Stimulated activated CD8-positive, alpha-beta memory T cell treated with anti-CD3 and anti-CD28 coated beads, Interleukin-15, amount 100 ng/mL, for 4 hours (primary cell): ENCODE measurements at places on chromosomes 12 and 14.

GRCh38 chr12:10867381-10867780 is 16.7 kb downstream of the PRH1 start:
- no peak for DNase-seq

GRCh38 chr14:49946320-49947141 is 53.6 kb downstream of the ARF6 start:
- DNase-seq, result no peak

DNA sequence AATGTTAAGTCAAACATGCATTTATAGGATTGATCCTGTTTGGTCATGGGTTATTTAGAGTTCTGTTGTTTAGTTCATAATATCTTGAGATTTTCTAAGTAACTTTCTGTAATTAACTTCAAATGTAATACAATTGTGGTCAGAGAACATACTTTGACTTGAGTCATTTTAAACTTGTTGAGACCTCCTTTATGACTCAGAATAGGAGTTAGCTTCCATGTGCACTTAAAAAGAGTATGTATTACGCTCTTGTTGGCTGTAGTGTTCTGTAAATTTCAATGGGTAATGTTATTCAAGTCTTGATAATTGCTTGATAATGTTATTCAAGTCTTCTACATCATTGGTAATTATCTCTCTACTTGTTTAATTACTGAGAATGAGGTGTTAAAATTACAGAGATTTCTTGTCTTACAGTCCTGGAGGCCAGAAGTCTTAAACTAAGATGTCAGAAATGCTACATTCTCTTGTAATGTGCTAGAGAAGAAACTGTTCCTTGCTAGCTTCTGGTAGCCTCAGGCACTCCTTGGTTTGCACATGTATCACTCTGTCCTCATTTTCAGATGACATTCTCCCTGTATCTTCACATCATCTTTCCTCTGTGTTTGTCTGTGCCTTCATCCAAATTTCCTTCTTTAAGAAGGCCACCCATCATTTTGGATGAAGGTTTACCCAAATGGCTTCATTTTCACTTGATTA is 197.3 kb downstream of the TMTC3 start:
- no peak for DNase-seq

DNA sequence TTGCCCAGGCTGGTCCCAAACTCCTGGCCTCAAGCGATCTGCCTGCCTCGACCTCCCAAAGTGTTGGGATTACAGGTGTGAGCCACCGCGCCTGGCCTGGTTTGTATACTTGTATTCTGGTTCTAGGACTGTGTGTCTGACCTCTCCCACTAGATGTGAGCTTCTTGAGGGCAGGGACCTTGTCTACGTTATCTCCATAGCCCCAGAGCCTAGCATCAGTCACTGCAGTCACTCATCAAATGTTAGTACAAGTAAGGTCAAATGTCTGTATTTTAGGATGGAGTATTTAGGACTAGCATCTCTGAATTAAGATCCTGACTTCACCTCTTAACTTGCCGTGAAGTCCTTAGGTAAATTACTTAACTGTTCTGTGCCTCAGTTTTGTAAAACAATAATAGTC is 2.9 kb downstream of the RILPL2 start:
- no peak for DNase-seq

GRCh38 chr12:116058574-116058973 is 218.9 kb downstream of the MED13L start:
- no peak for DNase-seq

DNA sequence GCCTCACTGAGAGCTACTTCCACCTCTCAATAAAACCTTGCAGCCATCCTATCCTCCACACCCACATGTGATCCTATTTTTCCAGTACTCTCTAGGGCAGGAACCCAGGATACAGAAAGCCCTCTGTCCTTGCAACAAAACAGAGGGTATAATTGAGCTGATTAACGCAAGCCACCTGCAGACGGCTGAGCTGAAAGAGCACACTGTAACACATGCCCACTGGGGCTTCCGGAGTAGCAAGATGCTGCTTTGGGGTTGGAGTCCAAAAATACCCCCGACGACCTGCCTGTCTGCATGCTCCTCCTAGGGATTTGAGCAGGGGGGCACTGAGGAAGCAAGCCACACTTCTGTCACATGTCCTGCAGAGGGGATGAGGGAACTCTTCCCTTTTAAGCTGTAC is 401.1 kb upstream of the FOXG1 start:
- DNase-seq, result no peak

GRCh38 chr12:122116707-122117535 is 38.4 kb downstream of the MLXIP start:
- DNase-seq, result no peak

GRCh38 chr14:33475623-33476022 is 475.3 kb downstream of the EGLN3 start:
- DNase-seq, result no peak

DNA sequence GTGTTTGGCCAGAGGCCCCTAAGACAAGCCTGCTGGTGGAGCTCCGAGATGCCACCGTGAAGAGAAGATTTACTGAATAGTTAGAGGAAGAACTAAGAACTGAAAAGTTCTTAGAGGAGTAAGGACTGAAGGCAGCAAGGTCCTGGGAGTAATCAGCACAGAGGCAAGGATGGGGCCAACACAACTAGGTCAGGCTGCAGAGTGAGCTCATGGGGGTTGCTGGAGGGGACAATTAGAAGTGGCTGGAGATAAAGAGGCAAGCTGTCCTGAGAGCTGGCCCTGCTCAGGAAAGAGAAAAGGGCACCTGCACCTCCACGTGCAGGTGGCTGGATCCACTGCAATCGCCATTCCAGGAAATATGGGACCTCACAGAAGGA is 52.7 kb downstream of the NFKBIA start:
- no peak for DNase-seq

- DNase-seq, result no peak
These were observed 62.2 kb upstream of the CCND2 start for GRCh38 chr12:4211372-4211771.

- DNase-seq, result no peak
These were observed 63.2 kb upstream of the RFX4 start for GRCh38 chr12:106519607-106520021.

GRCh38 chr12:122870163-122870842 is 25.6 kb downstream of the VPS37B start:
- no peak for DNase-seq

DNA sequence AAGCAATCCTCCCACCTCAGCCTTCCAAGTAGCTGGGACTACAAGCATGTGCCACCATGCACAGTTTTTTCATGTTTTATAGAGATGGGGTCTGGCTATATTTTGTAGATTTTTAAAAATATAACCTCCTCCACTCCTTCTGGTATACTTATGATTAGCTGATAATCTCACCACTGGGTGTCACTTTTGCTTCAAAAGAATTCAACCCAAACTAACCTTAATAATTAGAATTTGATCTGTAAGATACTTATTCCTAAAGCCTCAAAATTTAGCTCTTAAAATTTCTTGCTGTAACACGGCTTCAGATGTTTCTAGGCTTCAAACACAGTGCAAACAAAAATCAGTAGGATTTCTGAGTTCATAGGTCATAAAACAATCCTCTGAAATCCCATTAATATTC is 130.3 kb downstream of the CEP83 start:
- no peak for DNase-seq

GRCh38 chr14:72128629-72129028 is 196.4 kb downstream of the RGS6 start:
- no peak for DNase-seq

DNA sequence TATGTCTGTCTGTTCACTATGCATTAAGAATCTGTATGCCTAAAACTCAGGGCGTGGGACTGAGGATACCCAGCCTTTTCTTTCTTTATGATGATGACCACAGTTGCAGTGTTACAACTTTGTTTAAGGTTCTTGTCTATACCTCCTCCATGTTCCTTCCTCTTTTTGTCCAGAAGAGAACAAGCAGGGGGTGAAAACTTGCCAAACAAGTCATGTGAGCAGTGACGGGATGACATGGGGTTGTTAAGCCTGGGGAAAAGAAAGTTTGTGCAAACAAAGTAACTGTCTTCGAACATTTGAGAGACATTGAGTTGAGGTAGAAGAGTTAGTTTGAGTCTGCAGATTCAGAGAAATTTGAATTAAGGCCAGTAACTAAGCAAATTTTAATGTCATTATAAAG is 505.5 kb downstream of the NPAS3 start:
- DNase-seq, result no peak

DNA sequence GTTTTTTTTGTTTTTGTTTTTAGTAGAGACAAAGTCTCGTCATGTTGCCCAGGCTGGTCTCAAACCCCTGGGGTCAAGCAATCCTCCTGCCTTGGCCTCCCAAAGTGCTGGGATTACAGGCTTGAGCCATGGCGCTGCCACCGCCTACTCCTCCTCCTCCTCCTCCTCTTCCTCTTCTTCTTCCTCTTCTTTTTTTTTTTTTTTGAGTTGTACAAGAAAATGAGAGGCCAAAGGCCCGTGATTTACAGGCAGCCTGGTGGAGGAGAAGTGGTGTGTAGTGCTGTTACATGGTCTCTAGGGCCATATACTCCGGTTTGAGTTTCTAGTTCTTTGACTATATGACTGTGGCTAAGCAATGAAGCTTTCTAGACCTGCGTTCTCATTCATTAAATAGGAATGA is 29.6 kb upstream of the SPPL3 start:
- DNase-seq, result no peak

- DNase-seq, result no peak
These were observed 4.9 kb upstream of the PPP1R12A start for GRCh38 chr12:79939728-79940310.

DNA sequence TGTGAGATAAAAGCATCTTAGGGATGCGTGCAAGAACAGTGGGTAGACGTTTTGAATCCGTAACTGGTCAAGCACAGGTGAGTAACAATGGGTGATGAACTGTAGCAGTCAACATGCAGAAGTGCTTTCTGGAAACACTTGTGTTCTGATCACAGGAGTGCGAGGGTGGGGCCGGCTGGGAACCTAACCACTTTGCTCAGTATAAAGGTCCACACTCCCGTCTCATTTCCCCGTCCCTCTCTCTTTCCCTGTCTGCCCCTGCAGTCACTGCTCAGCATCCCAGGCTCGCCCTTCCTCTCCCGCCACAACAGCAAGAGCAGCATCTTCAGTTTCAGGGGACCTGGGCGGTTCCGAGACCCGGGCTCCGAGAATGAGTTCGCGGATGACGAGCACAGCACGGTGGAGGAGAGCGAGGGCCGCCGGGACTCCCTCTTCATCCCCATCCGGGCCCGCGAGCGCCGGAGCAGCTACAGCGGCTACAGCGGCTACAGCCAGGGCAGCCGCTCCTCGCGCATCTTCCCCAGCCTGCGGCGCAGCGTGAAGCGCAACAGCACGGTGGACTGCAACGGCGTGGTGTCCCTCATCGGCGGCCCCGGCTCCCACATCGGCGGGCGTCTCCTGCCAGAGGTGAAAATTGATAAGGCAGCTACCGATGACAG is 127.1 kb downstream of the FIGNL2 start:
- no peak for DNase-seq

- no peak for DNase-seq
These were observed 164.7 kb downstream of the ADCK1 start for GRCh38 chr14:77964586-77964985.

DNA sequence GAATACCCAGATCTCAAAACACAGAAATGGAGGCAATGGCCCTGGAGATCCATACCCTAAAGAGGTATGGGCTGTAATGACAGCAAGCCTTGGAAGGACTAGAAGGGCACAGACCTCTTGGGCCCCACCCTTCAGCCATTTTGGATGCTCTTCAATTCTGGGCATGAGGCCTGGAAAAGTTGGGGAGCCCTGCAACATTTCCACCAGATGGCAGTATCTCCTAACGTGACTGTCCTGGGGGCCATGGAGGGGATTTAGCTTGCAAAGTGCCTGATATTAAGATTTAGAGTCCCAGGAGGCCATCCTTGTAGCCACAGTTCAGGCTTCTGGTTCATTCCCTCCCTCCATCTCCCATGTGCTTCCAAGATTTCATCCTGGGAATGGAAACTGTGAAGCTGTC is 30.2 kb downstream of the KCNA5 start:
- no peak for DNase-seq
